ENCODE measurements at places on chromosomes 12 and 14.

DNA sequence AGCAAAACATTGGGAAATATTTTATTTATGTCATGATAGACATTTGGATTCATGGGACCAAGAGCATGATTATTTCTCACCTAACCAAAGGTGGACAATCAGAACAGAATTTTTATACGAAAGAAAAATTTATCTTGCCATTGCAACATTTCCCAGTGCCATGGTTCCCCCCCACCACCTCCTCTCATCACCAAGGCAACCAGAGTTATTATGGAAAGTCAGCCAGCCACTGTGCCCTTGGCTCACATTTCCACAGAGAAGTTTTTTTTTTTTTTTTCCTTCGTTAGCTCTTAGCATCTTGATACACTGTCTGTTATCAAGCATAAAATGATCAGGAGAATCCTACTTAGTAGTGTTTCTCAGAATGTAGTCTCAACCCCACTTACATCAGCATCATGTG lies 176.4 kb upstream of the TMTC1 start:
- DNase-seq = no peak

DNA sequence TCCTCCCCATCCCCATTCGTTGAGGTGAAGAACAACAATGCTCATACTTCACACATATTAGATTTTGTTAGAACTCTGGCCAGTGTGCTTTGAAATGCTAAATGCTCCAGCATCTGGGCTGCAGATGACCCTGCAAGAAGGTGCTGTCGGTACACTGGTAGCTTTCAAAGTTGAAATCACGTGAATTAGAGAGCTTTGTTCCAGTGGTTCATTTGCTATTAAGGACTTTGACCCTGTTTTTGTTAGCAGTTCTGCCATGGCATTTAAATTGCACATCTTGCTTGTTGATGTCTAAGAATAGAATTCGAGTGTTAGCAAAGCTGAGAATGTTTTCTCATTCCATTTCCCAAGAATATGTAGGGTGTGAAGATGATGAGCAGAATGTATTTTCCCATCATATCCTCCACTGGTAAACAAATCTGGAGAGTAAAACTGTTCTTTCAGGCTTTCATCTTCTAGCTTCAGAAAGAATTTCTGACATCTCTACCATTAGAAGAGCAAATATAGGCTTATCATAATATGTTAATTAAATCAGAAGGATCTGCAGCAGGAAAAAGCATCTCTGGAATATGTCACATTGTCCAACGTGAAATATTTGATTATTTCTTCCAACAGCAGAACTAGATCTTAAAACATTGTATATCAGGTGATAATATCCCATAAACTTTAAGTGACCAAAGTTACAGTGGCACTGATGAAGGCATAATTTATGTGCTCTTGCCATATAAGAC lies 98.8 kb upstream of the PDE3A start:
- DNase-seq = no peak

GRCh38 chr14:38385836-38386235 lies 129.9 kb upstream of the CLEC14A start:
- DNase-seq = no peak

GRCh38 chr12:131072451-131073230 lies 118.9 kb downstream of the ADGRD1 start:
- DNase-seq = no peak

DNA sequence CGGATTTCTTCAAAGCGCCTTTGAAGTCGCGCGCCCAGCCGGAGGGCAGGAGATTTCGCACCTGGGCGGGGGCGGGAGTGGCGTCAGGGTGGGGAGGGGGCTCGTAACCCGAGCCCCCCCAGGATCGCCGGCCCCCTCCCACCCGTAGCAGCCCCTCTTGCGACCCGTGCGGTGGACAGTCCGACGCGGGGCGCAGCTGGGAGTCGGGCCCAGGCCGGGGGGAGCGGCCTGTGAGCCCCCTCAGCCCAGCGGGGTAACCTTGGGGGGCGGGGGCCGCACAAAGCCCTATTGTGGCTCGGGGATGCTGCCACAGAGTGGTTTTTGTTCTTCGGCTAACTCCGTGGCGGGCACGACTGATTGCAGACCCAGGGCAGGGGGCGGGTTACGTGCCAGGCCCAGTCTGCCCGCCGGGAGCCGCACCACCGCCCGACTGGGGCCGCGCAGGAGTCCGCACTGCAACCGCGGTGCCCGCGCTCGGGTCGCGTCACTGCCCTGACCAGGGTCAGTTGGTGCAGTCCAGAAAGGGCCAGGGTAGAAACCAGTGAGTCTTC lies 4.2 kb upstream of the AAAS start:
- no peak for DNase-seq

DNA sequence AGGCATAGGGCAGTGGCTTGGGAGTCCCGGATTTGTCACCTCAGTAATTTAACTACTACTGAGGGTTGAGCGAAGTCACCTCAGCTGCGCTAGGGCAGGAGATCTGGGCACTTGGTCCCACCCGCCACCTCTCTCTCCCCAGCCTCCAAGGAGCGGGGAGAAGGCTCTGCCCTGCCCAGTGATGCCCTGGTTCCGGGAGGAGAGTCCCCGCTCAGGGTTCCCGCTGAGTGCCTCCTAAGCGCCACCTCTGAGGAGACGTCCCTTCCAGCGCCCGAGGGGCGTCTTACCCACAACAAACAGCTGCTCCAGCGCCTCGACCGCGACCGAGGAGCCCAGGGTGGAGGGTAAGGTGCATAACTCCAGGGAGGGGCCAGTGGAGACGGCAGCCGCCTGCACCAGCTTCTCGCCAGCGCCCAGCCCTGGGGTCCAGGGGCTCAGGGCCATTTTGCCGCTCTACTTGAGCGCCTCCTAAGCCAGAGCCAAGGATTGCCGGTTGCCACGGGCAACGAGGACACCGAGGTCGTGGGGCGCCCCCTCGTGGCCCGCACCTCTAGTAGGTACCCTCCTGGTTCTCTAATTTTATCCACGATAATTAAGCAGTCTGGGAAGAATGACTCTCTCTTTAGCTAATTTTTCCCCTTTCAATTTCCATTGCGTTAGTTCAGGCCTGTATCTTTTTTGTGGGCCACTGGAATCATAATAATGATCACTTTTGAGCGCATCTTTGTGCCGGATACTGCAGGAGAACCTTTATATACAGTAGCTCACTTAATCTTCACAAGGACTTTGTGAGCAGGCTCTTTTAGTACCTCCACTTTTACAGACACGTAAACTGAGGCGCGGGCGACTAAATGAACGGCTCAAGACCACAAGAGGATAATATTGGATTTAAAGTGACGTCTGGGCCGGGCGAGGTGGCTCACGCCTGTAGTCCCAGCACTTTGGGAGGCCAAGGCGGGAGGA lies at the start of gene CCDC175:
Gene CCDC175 (minus strand): TSS at position 481 of the 963 bp plus-strand sequence. CDS start 37 bp downstream, at position 444.
- peak; percentile 78 for DNase-seq

- no peak for DNase-seq
Measured at GRCh38 chr12:80262771-80263170, 163.4 kb downstream of the OTOGL start.

GRCh38 chr14:98323836-98324235 lies 948.2 kb downstream of the BCL11B start:
- no peak for DNase-seq

DNA sequence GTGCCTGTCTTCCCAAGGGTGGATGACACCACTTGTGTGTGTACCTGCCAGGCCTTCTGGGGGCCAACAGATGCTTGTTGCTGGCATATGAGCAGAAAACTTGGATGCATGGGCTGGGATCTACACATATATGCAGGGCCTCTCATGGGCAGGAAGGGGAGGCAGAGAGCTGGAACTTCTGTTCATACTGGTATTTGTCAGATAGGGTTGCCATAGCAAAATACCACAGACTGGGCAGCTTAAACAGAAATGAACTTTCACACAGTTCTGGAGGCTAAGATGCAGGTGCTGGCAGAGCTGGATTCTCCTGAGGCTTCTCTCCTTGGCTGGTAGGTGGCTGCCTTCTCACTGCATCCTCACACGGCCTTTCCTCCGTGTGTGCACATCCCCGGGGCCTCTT lies 121.8 kb downstream of the SUDS3 start:
- DNase-seq = no peak

DNA sequence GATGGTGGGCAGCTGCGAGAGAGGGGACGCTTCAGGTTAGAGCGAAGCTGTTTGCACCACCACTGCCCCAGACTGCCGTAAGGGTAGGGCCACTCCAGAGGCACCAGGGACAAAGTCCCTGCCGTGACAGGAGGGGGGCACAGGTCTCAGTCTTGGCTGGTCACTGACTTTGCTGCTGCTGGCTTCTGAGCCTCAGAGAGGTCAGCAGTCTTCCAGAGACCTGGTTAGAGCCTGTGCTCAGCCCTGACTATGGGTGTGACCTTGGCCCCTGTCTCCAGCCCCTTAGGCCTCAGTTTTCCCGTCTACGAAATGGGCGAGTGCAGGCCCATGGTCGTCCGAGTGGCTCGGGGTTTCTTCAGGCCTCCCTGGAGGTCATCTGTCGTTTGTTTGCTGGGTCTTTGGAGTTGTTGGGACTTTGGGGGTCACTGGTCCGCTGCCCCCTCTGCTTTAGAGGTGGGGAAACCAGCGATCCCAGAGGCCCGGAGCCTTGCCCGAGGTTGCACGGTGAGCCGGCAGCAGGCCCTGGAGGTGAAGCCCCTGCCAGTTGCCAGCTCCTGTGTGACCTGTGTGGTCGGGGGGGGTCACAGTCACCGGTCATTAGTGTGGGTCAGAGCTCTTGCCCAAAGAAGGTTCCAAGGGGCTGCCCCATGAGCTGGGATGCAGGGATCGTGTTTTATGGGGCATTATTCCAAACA lies 15.3 kb downstream of the MEG3 start:
- no peak for DNase-seq

DNA sequence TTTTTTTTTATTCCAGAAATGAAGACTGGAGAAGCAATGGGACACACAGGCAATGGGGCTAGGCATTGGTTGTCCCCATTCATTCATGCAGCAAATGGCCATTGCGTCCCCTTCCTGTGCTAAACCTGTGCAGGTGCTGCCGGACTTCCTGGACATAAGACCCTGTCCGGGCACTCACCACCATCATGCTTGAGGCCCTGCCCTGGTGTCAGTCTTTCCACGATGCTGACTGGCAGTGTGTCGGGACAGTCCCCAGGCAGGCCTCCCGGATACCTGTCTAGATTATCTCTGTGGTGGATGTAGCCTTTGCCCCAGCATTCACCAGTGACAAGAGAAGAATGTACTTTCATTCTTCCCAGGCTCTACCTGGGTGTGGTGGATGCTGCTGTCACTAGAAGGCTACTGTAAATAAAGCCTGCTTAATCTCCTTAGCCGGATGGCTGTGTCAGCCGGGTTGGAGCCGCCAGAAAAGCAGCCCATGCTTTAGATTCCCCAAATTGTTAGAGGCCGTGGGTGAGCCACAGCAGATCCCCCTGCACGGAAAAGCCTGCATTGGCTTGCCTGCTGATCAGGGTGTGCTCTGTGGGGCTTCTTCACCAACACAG lies 94.5 kb upstream of the PARP11 start:
- DNase-seq = no peak

DNA sequence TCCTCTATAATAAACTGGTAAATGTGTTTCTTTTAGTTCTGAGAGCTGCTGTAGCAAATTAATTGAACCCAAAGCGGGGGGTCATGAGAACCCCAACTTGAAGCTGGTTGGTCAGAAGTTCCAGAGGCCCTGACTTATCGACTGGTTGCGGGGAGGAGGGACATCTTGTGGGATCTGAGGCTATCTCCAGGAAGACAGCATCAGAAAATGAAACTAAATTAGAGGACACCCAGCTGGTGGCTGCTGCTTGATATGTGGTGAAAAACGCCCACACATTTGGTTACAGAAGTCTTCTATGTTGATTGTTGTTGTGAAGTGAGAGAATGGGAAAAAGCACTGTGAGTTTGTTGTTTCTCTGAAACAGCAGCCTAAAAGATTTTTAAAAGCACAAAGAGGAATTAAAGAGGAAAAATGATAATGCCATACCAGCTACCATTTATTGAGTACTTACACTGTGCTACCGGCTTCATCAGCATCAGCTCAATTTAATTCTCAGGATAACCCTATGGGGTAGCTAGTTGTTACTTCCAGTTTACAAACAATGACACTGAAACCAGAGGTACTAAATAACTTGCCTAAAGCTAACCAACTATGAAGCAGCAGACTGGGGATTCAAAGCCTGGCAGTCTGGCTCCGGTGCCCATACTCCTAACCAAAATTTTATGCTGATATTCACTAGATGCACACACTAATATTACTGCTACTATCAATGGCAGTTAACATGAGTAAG lies 24.3 kb downstream of the DDX24 start:
- DNase-seq = no peak

DNA sequence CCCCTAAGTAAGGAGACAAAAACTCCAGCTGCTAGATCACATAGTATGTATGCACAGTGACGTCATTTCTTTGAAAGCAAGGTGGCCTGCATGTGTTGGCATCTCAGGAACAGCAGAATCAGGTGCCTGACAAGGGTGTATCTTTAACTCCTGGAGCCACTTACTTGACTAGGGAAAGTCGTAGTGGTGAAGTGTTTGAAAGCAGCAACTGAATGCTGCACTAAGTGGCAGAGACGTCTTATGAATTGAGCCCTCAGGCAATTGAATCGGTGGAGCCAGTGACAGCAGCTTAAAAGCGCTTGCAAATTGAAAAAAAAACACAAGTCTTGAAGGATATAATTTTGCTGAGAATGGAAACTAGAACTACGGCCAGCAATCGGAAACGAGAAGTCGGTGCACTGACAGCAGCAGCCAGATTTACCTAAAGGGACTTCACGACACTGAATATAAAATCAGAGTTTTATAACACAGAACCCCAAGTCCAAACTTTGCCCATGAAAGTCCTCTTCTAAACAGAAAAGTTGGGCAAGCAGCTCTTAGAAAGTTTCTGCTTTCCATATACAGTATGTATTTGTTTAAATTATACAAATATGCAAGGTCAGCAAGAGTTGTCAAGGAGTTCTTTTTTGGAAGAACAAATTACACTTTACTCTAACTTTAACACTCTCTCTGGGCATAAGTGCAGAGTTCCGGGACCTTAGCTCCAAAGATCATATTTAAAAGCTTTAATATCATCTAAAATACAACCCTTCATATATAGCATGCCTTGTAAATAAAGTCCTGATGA lies 1.1 kb downstream of the IGF1 start:
- no peak for DNase-seq

DNA sequence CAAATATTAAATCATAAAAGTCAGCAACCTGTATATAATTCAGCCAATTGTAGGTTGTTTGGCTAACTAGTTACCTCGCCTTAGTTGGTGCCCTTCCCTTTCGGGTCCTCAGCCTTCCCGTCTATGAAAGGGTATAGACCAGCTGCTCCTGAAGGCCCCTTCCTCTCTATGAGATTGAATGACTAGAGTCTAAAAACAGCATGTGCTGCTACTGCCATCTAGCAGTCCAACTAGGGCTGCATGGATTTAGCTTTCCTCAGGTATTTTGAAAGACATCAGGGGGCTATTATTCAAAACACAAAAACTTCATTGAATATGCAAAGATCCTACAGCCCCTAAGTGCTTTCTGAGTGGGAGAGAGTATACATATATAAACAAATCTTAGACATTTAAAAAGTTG lies 37.0 kb upstream of the TMEM263 start:
- DNase-seq = no peak

- no peak for DNase-seq
Measured at GRCh38 chr12:11834104-11834812, 184.8 kb downstream of the ETV6 start.

- peak; percentile 70 for DNase-seq
Measured at GRCh38 chr14:104677512-104678332, 11.7 kb upstream of the INF2 start.

Data from stimulated activated CD4-positive, alpha-beta T cell treated with anti-CD3 and anti-CD28 coated beads, Interleukin-1b, Interleukin-23, amount 100 ng/mL, for 4 hours (primary cell).